GF-D8 (cell line): ENCODE measurements at places on chromosomes 12 and 14.

DNA sequence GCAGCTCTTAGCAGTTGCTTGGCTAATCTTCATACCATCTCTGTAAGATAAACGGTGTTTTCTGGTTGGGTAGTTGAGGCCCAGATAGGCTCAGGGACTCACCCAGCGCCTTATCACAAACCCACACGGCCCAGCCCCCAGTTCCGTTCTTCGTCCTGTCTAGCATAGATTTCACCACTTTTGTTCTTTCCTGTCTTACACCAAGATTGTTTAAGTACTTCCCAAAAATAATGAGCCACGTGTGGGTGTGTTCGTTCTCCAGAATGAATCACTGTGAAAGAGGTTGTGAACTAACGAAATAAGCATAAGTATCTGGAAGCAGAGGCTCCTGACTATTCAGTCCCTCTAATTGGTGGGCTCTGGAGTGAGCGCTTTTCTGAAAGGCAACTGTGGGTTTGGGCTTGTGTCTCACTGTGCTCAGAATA lies 21.4 kb downstream of the ACVR1B start:
- DNase-seq: peak; percentile 99

DNA sequence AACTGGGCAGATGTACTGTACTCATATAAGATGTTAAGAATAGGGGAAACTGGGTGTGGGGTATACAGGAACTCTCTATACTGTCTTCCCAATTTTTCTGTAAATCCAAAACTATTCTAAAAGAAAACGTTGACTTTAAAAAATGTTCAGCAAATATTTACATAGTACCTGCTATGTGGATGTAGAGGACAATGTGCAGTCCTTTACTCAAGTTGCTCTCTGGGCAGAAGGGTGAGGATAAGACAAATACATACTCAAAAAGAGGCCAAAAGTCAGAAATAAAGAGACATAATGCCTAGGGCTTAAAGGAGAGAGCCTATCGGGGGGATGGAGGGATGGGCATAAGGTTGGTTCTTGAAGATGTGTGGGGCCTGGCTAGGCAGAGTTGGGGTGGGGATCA lies 44.7 kb downstream of the PPP1R36 start:
- DNase-seq: no peak

- no peak for DNase-seq
Measured at GRCh38 chr12:55748230-55748993, 5.5 kb downstream of the GDF11 start.

- DNase-seq: no peak
Measured at GRCh38 chr12:24780697-24781368, 168.1 kb downstream of the BCAT1 start.

- no peak for DNase-seq
Measured at GRCh38 chr12:108975024-108975593, 45.8 kb downstream of the SVOP start.

- DNase-seq: no peak
Measured at GRCh38 chr14:101410126-101410525, 151.2 kb upstream of the DIO3 start.

GRCh38 chr14:51657762-51658161 lies 6.1 kb downstream of the FRMD6 start:
- DNase-seq: no peak

DNA sequence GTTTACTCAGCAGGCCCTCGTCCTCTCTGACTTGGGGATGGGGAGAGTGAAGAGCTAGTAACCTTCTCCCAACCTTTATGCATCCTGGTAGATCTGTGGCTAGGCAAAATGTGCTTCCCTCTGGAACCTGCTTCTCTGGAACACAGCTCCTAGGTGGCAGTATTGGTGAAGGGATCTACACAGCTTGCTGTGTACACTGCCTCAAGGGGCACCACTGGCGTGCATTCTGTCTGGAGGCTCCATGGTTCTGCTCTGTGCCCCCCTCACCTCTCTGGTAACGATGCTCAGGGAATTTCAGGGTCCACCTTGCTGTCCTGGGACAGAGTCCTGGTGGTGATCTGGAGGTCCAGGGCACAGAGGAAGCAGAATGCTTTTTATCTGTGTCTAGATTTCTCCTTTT lies 43.5 kb upstream of the KCNA5 start:
- DNase-seq: no peak

GRCh38 chr14:32567543-32568384 lies 238.7 kb downstream of the AKAP6 start:
- no peak for DNase-seq

- no peak for DNase-seq
Measured at GRCh38 chr14:33237115-33237740, 298.5 kb downstream of the NPAS3 start.

DNA sequence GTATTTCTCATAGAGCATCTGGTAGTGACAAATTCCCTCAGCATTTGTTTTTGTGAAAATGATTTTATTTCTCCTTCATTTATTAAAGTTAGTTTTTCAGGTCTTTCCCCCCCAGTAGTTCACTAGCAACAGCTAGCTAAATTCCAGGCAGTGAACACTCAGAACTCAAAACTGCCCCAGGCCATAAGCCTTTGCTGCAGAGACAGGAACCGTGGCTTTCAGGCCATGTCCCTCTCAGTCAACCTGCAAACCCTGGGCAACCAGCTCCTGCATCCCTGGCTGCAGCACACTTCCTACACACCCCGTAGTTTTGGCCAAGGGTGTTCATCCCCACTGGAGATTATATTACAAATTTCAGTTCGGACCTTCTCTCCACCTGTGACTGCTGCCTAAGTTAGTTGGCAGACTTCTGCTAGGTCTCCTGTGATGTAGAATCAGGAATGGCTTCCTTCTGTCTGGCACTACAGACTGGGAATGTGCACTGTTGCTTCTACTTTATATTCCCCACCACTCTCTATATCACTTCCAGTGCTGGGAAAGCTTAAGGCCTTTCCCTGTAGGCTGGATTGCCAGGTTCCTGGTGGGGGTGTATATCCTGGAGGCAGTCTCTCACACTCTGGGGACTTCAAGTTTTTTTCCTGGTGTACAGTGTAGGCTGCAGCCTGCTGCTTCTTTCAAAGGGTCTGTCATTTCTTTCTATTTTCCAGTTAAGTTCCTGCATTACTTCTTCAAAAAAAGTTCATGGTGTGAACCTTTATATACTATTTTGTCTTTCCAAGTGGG lies 924.4 kb upstream of the LRFN5 start:
- no peak for DNase-seq

- DNase-seq: no peak
Measured at GRCh38 chr12:125092108-125092871, 27.1 kb downstream of the AACS start.

DNA sequence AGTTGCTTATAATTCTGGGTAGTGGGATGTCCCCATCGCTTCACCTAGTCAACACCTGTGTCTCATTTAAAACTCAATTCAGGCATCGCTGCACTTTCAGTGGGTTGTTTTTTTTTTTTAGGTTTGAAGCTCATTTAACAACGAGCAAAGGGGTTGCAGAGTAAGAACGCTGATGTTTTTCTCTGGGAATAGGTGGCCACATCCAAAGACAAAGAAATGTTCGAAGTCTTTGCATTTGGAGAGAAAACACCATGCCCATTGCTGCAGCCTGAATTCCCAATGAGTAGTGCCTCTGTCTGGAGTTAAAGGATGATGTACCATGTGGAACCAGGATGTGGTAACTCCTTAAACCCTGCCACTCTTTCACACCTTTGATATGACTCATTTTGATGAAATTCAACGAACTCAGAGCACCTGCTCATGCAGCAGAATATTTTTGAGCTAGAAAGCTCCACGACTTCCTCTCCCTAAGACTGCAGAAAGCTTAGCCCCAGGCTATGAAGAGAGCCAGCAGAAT lies 35.1 kb upstream of the BATF start:
- DNase-seq: no peak

DNA sequence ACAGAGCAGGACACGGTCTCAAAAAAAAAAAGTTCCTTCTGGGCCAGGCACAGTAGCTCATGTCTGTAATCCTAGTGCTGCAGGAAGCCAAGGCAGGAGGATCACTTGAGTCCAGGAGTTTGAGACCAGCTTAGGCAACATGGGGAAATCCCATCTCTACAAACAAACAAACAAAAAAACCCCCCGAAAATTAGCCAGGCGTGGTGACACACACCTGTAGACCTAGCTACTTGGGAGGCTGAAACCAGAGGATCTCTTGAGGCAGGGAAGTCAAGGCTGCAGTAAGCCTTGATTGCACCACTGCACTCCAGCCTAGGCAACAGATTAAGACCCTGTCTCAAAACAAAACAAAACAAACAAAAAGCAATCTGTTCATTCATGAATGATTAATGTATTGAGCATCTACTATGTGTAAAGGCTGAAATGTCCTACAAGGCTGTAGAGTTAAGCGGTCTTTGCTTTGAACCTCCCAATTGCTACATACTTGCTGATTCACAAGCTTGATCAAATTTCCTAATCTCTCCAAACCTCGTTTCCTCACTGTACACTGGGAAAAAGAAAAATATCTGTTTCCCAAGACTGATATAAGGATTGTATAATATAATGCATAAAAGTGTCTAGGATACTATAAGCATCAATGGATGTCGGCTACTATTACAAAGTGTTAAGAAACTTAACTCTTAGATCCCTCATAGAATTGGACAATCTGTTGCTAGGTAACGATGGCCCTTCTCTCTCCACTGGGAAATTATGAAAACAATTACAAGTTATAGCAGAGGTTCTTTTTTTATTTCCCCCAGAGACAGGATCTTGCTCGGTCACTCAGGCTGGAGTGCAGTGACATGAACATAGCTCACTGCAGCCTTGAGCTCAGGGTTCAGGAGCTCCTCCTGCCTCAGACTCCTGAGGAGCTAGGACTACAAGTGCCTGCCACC lies 7.9 kb upstream of the RILPL2 start:
- no peak for DNase-seq

- no peak for DNase-seq
Measured at GRCh38 chr12:93145086-93145485, 216.0 kb upstream of the EEA1 start.

GRCh38 chr14:43001731-43002130 lies 1395.1 kb downstream of the LRFN5 start:
- no peak for DNase-seq

DNA sequence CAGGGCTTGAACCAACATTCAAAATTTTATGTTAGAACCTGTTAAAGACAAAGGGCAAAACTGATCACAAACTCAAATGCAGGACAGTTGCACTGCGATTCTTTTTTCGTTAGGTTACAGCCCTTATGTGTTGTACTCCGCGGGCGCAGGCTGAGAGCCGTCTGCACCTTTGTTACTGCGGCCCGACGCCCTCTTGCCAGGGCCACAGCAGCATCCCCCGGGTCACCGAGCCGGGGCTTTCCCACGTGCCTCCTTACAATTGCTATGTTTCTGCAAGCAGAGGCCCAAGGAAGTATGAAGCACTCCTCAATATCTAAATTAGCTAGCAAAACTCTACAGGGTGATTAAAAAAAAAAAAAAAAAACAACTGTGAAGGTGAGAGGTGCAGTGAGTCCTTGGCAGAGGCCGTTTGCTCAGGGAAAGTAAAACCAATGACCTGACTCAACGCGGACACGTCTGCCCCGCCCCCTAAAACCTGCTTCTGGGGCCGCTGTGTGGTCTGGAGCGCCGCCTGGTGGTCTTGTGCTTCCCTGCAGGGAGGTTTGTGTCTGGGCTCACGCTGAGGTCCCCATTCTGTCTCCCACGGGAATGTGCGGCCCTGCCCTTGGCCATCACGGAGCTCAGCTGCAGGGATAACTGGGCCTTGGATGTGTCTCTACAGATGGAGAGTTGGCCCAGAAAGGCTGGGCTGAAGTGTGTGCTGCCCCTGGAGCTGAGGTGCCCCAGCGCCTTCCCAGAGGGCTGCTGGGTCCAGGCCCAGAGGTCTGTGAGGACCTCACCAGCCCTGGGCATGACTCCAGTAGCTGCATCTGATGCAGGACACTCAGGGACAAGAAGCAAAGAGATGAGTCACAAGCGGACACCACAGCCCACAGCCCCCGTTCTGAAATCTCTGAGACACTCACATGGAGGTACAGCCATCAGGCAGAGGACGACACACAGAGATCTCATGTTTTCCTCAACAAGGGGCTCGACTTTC lies 418.5 kb downstream of the TMEM121 start:
- DNase-seq: no peak

- DNase-seq: no peak
Measured at GRCh38 chr14:35695072-35695471, 114.0 kb downstream of the RALGAPA1 start.

- DNase-seq: no peak
Measured at GRCh38 chr12:15165012-15165659, 56.1 kb downstream of the RERG start.

DNA sequence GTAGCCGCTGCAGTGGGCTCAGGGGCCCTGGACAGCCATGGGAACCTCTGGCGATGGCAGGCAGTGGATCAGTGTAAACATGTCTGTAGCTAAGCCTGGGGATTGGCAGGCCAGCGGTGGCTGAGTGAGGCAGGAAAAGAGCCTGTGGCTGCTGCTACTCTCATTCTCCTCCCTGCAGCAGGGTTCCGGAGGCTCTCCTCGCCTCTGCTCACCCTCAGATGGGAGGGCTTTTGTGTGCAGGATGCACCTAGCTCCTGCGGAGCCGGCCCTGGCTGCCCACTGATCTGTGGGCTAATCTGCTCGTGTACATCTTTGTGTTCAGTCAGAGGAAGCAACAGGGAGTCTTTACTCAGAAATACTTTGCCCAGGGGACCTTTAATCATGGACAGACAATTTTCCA lies 59.5 kb downstream of the GALNT8 start:
- no peak for DNase-seq

DNA sequence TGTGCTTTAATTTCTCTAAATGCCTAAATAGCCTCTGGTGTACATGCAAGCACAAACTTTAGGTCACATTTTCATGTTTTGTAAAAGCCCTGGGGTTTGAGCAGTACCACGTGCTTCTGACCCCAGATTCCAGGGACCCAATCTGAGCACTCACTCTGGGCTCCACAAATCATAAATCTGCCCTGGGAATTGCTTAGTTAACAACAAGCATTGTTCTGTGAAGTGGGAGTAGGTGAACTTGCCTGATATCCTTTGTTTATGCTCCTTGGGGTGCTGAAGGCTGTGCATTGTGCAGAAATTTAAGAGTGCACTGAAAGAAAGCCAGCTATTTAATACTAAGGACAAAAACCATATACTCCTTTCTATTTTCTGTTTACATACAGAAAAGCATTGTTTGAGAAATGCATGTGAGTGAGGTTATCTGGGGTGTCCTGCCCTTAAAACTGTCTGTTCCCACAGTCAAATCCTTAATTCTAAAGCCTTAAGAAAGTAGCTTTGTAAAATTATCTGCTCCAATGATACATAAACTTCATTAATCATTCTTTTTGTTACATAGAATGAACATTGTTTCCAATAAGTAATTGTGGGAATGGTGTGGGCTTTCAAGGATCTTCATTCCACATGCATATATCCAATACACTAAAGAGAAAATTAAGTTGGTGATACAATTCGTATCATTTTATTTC lies 258.6 kb upstream of the NPAS3 start:
- no peak for DNase-seq

- DNase-seq: no peak
Measured at GRCh38 chr12:129559776-129560175, 344.0 kb downstream of the TMEM132D start.
